ENCODE measurements at places on chromosomes 6 and 20.

DNA sequence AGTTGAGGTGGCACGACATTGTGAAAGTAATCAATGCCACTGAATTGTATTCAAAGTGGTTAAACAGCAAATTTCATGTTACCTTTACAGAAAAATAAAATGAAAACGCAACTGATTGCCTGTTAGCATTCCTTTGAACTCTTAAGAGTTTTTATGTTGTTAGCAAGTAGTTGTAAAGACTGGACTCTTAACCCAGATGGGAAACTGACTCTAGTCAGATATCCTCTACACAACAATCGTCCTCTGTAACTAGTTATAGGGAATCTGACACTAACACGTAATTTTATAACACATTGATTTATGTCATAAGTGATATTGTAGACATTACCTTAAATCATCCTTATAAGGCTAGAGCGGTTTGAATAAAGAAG is 3.0 kb upstream of the FBXO9 start:
- DNase-seq = no peak

DNA sequence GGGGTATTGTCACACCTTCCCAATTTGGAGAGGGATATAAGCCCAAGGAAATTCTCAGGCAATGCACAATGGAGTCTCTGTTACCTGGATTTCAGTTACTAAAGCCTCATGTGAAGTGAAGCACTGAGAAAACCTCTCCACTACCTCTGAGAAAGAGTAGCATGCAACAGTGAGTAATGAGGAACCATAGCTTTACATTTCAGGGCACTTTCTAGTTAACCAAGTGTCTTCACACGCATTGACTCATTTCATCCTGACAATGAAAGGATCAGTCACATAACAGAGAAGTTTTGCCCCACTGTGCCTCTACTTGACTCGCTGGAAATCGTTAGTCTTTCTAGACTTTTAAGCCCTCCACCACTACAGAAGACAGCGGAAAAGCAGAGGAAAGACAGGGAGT is 86.2 kb upstream of the ARID1B start:
- no peak for DNase-seq

DNA sequence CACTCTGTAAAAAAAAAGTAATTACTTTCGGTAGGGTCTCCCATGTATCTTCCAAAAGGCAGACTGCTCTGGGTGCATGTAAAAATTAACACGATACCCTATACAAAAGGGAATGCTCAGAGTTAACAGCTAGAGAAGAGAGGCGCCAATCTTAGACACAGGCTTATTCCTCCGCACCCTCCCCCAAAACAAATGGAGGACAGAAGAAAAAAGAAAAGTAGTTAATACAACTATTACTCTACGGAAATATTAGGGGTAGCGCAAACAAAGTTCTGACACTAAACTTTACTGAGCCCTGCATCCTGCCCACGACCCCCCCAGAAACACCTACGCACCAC is 331 bp upstream of the UFL1 start:
- DNase-seq = no peak

DNA sequence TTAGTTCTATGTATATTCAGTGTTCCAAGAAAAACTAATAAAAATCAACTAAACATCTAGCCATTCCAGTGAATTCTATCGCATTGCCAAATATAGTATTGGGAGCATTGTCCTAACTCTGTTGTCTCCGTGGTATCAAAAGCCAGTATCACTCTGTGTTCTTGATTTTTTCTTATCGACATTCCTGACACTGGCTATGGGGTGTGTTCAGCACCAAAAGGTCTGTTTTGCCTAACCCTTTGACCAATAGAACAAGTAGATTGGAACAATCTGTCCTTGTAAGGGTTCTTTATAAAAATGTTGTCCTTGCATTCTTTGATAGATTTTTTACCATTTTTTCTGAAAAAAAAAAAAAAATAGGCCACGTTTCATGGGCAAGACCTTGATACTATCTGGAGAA is 161.5 kb downstream of the TSHZ2 start:
- no peak for DNase-seq

GRCh38 chr20:30168800-30169138 is 1088.7 kb upstream of the DEFB115 start:
- DNase-seq = no peak
